EL (cell line): ENCODE measurements at places on chromosomes 16 and 17.
A peak's percentile ranks its signal among the peaks of the same experiment; 100 is the strongest.

- DNase-seq, result no peak
These were observed 41.0 kb downstream of the FOXL1 start for GRCh38 chr16:86619239-86619794.

GRCh38 chr16:21566891-21567414, 32.4 kb upstream of the METTL9 start:
- DNase-seq, result no peak

- no peak for DNase-seq
These were observed 107.1 kb downstream of the ADAMTS18 start for GRCh38 chr16:77327717-77328116.

DNA sequence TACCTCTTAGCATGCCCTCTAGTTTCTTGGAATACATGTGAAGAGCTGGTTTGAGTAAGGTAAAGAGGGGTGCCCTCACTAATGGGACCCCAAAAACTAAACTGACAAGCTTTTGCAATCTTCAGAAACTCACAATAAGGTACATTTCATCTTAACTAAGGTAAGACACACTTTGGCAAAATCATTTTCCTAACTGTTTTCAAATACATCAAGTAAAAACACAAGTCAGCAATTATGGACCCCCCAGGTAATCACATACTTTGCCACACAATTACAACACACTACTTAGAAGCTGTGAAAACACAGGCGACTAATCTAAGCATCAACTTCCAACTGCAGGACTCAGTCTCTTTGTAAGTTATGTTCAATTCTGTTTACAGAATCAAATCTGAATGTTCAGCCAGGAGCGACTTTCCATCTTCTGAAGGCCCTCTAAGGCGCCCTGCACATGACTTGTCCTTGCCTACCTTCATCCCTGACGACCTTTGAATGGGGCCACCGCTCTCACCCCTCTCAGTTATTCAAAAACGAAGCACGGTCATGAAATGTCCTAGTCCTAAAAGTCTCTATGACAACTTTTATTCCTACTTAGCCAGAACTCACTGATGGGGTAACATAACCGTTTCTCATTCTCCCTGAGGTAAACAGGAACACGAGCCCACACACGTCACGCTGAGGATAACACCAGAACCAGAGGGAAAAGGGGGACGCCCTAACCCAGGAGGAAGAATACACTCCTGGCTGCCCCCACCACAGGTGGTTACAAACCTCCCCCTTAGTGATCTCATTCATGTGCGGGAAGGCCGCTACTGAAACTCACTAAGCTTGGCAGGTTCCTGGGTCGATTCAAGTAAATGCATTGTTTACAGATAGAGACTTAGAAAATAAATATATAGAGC, 5.5 kb downstream of the CREBBP start:
- no peak for DNase-seq

DNA sequence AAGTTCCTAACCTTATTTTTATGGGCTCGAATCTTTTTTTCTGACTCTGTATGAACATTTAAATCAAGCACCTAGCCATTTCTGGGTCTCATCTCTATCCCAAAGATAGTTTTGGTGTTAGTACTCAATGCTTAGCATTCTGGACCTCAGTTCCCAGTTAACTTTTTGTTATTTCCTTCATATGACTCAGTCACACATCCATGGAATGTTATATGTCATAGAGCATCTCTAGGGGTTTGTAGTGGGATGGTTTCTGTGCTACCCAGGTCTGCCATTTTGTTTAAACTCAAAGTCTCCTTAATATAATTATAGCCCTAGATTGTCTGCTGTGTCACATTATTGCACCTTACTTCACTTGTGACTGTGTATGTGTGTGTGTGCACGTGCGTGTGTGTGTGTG, 90.1 kb downstream of the EFCAB13 start:
- peak; percentile 18 for DNase-seq

- DNase-seq, result no peak
These were observed 65.9 kb upstream of the TNRC6C start for GRCh38 chr17:77892469-77893143.

DNA sequence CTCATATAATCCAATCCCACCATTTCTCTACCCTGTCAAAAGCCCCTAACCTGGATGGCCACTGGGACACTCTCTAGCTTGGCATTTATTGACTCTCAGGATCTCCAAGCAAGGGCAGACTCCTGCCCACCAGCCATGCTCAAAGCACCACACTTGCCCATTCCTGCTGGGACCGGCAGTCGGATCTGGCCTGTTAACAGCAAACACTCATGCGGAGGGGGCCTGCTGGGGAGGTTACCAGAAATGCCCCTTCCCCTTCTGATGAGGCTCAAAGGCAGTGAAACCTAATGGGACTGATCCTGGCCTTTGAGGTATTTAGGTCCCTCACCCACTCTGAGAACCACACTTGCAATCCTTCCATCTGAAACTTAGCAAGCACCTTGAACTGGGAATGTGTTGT, 6.5 kb upstream of the CCL1 start:
- no peak for DNase-seq

- no peak for DNase-seq
These were observed 146.5 kb upstream of the CORO6 start for GRCh38 chr17:29769225-29769624.

- DNase-seq, result no peak
These were observed 13.9 kb downstream of the CNEP1R1 start for GRCh38 chr16:50038756-50039529.

DNA sequence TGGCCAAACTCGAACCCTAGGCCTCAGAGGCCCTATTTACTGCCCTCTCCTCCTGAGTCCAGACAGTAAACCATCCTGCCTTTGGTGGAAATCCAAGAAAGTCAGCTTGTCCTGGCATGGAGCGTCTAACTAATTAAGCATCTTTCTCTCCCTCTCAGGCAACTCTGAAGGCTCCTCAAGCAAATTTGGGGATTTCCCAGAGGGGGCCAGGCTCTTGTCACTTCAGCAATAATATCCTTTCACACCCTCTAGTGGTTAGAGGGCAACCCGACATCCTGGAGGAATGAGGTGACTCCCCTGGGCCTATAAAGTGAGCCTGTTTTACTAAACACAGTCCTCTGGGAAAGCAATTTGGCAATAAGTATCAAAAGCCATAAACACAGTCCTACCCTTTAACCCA, 60.4 kb downstream of the NOG start:
- DNase-seq, result peak; percentile 79

DNA sequence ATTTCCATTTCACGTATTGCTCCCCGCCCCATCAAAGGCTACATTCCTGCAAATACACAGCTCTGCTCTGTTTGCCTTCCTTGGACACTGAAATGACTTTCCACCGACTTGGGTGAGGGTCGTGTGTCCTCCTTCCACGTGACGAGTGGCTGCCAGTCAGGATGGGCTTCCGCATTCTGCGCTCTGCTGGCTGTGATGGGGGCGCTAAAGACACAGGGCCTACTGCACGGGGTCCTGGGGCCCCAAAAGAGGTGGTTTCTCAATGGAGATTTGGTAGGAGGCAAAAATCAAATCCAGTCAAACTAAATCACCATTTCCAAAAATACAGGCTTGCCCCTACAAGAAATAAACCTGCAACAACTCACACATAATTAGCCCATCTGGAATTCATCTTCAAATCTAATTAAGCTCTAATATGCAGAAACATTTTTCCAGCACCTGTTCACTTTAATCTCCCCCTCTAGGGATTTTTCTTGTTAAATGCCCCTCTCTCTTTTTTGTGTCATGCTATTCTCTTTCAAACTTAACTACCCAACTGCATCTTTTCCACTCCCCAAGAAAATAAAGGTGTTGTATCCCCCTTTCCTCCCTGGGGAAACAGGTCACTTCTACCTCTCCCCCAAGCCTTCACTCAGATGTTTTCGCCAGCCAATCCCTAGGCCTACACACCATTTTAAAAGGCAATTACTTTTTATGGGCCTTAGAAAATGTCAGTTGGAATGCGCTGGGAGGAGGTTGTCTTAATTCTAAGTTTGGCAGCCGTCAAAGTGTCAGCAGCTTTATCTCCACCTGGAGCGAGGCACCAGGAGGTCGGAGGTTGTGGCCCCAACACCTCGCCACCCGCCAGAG, 21.9 kb upstream of the FAAP100 start:
- no peak for DNase-seq

DNA sequence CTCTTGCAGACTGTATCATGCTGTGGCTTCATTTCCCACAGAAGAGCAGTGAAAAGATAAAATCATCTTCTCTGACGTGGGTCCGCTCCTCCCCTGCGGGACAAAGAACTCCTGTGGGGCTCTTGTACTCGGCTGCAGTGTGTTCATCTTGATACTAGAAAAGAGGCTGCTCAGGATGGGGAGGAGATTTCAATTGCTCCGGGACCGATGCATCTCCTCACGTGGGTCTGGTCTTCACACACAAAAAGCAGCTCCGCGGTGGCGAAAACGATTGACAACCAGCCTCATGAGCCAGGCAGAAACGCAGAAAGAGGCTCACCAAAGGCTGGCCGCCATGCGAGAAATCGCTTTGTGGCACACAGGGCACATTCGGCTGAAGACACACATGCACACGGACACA, 14.4 kb upstream of the KCNJ18 start:
- DNase-seq, result no peak

DNA sequence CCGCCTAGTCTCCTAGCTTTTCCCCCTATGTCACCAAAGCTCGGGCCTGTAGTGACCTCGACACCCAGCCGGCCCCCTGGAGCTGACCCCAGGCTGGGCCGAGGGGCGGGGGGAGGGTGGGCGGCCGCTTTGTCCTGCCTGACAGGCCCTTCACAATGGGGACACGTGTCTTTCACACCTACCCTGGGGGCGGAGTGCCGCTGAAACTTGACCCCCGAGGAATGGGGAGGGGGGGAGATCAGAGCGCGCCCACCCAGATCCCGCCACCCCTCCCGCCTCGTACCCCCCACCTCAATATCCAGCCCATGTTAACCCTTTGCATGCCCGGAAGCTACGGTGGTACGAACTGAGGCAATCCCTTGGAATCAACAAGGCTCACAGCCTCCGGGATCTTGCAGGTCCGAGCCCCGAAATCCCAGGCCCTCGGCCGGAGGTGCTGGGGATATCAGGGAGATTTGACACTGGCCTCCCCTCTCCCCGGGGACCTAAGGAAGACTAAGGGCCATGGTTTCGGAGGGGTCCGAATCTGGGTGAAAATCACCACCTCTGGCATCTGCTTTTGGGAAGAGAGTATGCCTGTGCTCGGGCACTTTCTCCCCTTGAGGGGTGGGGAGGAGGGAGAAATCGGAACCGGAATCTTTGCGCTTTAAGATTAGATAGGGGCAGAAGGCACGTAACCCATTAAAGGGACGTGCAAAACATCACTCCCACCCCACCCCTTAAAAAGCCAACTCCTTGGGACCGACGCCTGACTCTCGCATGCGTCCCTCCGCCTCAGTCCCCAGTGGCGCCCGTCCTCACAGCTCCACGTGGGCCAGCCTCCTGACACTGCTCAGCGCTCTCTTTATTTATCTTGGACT, 2.6 kb downstream of the NOG start:
- DNase-seq, result peak; percentile 72

DNA sequence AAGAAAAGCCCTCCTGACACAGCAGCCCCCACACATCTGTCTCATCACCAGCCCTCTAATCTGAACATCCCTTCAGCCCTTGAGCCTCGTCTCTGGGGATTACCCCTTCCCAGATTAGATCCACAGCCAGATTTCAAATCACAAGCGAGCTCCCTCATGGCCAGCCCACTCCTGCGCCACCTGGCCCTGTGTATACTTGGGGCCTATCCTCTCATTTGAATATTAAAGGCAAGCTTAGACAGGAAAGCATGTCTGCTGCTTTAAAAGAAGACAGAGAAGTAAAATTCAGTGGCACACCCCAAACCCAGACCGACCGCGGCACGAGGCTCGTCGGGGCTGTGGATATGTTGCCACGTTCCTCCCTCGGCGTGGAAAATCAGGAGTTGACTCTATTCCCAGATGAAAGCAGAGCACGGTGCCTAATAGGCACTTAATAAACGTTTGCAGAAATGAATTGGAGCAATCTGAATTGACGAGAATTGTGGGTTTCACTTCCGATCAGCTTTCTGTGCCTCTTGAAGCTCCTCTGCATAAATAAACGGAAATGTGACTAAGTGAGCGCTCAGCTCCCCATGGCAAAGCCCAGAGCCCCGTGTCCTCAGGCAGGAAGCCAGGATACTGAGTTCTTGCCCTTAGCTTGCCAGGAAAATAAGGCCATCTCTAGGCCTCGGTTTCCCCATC, 108.0 kb downstream of the CCDC182 start:
- DNase-seq, result peak; percentile 37

DNA sequence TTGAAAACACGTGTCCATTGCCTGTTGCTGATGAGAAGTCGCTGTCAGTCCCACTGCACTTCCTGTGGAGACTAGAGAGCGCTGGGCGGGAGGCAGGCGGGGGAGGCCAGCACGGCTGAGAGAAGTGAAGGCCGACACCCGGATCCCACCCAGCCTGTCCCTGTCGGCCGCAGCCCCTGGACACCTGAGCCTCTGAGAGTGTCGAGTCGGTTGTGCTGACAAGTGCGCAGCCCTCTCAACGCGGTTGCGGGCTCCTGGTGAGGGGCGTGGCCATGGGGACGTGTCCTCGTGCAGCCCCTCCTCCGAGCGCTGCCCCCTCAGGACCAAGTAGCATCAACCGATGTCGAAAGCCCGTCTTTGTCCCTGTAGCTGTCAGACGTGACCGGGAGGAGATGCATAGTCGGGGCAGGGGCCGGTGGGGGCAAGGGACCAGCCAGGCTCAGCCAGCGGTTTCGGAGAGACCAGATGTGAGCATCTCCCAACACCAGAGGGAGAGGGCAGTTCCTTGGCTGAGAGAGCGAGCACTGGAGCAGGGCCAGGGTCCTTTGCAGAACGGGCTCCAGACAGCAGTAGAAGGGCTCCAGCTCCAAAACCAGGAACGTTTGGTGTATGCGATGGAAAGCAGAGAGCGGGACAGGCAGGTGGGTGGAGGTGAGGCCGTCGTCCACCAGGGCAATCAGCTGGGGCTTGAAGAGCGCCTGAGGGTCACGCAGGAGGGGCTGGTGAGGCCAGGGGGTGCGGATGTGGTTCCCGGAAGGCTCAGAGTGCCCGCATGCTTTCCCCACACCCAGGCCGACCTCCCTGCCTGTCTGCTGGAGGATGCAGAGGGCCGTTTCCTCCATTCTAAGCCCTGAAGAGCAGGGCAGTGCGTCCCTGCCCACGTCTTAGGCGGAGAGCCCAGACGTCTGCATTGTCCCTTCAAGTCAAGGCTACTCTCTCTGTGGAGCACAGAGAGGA, 43.3 kb upstream of the CHMP6 start:
- DNase-seq, result no peak

GRCh38 chr17:65670667-65671371, 109.4 kb upstream of the AXIN2 start:
- no peak for DNase-seq

GRCh38 chr16:27769561-27770255, 219.8 kb downstream of the KATNIP start:
- peak; percentile 75 for DNase-seq

GRCh38 chr17:69714669-69715068, 300.2 kb downstream of the MAP2K6 start:
- DNase-seq, result no peak

GRCh38 chr16:83305092-83305491, 502.7 kb upstream of the HSBP1 start:
- peak; percentile 92 for DNase-seq

- no peak for DNase-seq
These were observed 20.4 kb downstream of the NFATC3 start for GRCh38 chr16:68105611-68106010.
